ENCODE measurements at places on chromosomes 6 and 20.

GRCh38 chr6:157185986-157186385 lies 137.3 kb downstream of the TMEM242 start:
- H3K4me3 ChIP-seq, result no peak overlapping the region
- no peak overlapping the region for H3K27ac ChIP-seq
- no peak for DNase-seq
- H3K36me3 ChIP-seq, result peaks cover 95% of the 10 kb centered on the region
- H3K27me3 ChIP-seq, result no peaks in the 10 kb centered on the region

- DNase-seq, result no peak
- peaks cover 63% of the 10 kb centered on the region for H3K27me3 ChIP-seq
- no peak overlapping the region for H3K27ac ChIP-seq
- no peaks in the 10 kb centered on the region for H3K4me1 ChIP-seq
- H3K4me3 ChIP-seq, result no peak overlapping the region
- H3K36me3 ChIP-seq, result no peaks in the 10 kb centered on the region
These were observed 5.3 kb downstream of the KCNB1 start for GRCh38 chr20:49477200-49477599.

- H3K4me1 ChIP-seq, result peaks cover 12% of the 10 kb centered on the region
- no peaks in the 10 kb centered on the region for H3K27me3 ChIP-seq
- no peak for DNase-seq
- H3K27ac ChIP-seq, result no peak overlapping the region
- peaks cover 13% of the 10 kb centered on the region for H3K36me3 ChIP-seq
These were observed 65.5 kb downstream of the SYNJ2 start for GRCh38 chr6:158047127-158047518.

- no peaks in the 10 kb centered on the region for H3K36me3 ChIP-seq
- H3K4me1 ChIP-seq, result no peaks in the 10 kb centered on the region
- no peak overlapping the region for H3K4me3 ChIP-seq
- DNase-seq, result no peak
These were observed 60.0 kb downstream of the CD83 start for GRCh38 chr6:14177413-14178082.

DNA sequence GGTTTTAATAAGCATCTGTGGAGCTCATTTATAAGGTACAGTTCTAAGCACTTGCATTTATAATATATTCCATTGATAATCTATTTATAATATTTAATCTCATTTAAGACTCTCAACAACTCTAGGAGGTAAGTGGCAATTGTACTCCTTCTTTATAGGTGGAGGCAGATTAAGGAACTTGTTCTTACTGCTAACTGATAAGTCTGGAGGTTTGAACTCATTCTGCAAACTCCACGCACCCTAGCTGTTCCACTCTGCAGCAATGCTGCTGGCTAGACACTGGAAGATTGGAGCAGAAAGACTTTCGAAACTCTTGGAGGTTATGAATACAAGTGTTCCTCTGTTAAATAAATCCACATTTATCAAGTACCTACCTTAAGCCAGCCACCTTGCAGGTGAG lies 793 bp upstream of the HDAC2 start:
- no peaks in the 10 kb centered on the region for H3K27me3 ChIP-seq
- H3K4me3 ChIP-seq, result no peak overlapping the region
- H3K4me1 ChIP-seq, result peaks cover 9% of the 10 kb centered on the region
- peak overlapping the region; percentile 92 for H3K27ac ChIP-seq
- H3K36me3 ChIP-seq, result no peaks in the 10 kb centered on the region

GRCh38 chr6:15528870-15529269 lies 134.0 kb downstream of the DTNBP1 start:
- H3K27ac ChIP-seq, result no peak overlapping the region
- H3K4me3 ChIP-seq, result no peak overlapping the region

- DNase-seq, result peak; percentile 80
- H3K4me1 ChIP-seq, result peaks cover 46% of the 10 kb centered on the region
- peaks cover 39% of the 10 kb centered on the region for H3K36me3 ChIP-seq
- no peaks in the 10 kb centered on the region for H3K27me3 ChIP-seq
- peak overlapping the region; percentile 76 for H3K27ac ChIP-seq
These were observed 4.6 kb downstream of the SMIM29 start for GRCh38 chr6:34243901-34244884.

DNA sequence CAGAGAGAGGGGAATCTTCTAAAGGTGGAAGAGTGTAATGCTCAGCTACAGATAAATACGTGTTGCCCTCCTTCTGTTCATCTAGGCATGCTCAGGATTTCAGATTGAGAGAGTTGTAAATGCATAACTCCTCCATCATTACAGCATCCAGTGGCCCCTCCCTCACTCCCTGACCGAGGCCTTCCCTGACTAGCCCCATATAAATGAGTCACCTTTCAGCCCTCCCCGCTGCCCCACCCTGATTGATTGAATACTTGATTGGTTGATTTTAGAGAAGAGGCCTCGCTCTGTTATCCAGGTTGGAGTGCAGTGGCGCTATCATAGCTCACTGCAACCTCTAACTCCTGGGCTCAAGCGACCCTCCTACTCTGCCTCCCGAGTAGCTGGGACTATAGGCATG lies 193.7 kb downstream of the EYA2 start:
- no peak overlapping the region for H3K4me3 ChIP-seq
- no peak for DNase-seq
- H3K36me3 ChIP-seq, result no peaks in the 10 kb centered on the region
- H3K27ac ChIP-seq, result no peak overlapping the region

- H3K27ac ChIP-seq, result no peak overlapping the region
- H3K27me3 ChIP-seq, result no peaks in the 10 kb centered on the region
- H3K4me1 ChIP-seq, result peaks cover 41% of the 10 kb centered on the region
- no peaks in the 10 kb centered on the region for H3K36me3 ChIP-seq
- DNase-seq, result no peak
These were observed 29.7 kb downstream of the CHMP4B start for GRCh38 chr20:33840759-33841435.

DNA sequence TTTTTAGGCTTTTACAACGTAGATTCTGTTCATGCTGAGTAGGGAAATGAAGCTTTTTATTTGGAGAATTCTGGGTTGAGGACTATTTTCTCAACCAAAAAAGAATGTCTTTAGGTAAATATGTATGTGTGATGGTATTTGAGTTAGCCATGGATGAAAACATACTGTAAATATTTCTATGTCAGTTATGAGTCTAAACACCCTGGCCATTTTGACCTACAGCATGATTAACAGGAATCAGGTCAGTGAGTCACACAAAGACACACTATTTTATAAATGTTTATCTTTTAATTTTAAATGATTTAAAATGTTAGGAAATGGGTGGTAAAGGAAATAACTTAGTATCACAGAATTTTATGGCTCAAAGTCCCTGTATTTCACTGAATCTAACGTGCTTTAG lies 851.7 kb upstream of the MAP3K7 start:
- H3K4me3 ChIP-seq, result no peak overlapping the region
- no peak overlapping the region for H3K27ac ChIP-seq
- peaks cover 7% of the 10 kb centered on the region for H3K4me1 ChIP-seq
- no peak for DNase-seq
- no peaks in the 10 kb centered on the region for H3K36me3 ChIP-seq
- H3K27me3 ChIP-seq, result no peaks in the 10 kb centered on the region

DNA sequence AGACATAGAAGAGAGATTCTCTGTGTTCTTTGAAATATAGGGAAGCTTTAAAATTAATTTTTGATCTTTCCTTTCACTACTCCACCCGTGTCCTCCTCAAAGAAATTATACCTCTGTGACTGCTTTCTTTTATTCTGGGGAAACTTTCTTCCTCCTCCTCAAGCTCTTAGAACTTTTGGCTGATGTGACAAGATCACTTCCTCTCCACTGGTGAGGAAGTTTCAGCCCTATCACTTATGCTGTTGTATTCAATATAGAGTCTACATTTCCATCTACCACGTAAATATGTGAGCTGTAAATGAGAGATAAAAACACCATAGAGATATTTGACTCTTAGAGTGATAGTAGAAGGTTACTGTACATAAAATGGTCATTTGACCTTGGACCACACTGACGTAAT lies 141.9 kb upstream of the SASH1 start:
- H3K4me3 ChIP-seq, result no peak overlapping the region
- no peaks in the 10 kb centered on the region for H3K36me3 ChIP-seq
- no peak overlapping the region for H3K27ac ChIP-seq

- H3K36me3 ChIP-seq, result no peaks in the 10 kb centered on the region
- DNase-seq, result no peak
- H3K27me3 ChIP-seq, result no peaks in the 10 kb centered on the region
- H3K27ac ChIP-seq, result no peak overlapping the region
These were observed 5.9 kb downstream of the PTPRA start for GRCh38 chr20:2879146-2879545.

- no peak overlapping the region for H3K27ac ChIP-seq
- H3K27me3 ChIP-seq, result no peaks in the 10 kb centered on the region
- H3K4me3 ChIP-seq, result no peak overlapping the region
- H3K4me1 ChIP-seq, result no peaks in the 10 kb centered on the region
- DNase-seq, result no peak
These were observed 840.5 kb downstream of the HACE1 start for GRCh38 chr6:104019075-104019753.

GRCh38 chr6:140237251-140237650 lies 862.8 kb upstream of the CITED2 start:
- no peaks in the 10 kb centered on the region for H3K4me1 ChIP-seq
- H3K4me3 ChIP-seq, result no peak overlapping the region
- no peaks in the 10 kb centered on the region for H3K36me3 ChIP-seq
- H3K27ac ChIP-seq, result no peak overlapping the region
- DNase-seq, result no peak
- no peaks in the 10 kb centered on the region for H3K27me3 ChIP-seq

DNA sequence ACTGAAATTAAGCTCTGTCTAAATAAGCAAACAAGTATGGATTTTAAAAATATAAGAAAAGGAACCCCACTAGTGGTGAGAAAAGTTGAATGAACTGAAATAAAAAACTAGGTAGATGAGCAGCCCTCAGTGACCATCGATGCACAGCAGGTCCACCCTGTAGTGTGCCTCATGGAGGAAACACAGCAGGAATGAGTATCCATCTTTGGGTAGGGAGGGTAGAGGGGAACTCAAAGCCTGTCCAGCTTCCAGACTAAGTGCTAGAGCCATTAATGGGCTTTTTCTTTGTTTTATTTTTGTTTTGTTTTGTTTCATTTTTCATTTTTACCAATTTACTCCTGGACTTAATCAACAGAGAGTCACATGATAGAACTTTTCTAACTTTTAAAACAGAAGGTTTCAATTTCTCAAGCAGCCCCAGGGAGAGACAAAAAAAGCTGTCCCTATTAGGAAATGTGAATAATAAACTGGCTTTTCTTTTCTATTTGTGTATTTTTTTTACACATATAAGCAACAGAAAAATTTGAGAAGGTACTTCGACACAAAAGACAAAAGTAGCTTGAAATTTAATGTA lies 700.6 kb downstream of the HACE1 start:
- no peaks in the 10 kb centered on the region for H3K36me3 ChIP-seq
- H3K4me1 ChIP-seq, result no peaks in the 10 kb centered on the region
- no peak overlapping the region for H3K27ac ChIP-seq
- DNase-seq, result no peak
- no peak overlapping the region for H3K4me3 ChIP-seq
- no peaks in the 10 kb centered on the region for H3K27me3 ChIP-seq

DNA sequence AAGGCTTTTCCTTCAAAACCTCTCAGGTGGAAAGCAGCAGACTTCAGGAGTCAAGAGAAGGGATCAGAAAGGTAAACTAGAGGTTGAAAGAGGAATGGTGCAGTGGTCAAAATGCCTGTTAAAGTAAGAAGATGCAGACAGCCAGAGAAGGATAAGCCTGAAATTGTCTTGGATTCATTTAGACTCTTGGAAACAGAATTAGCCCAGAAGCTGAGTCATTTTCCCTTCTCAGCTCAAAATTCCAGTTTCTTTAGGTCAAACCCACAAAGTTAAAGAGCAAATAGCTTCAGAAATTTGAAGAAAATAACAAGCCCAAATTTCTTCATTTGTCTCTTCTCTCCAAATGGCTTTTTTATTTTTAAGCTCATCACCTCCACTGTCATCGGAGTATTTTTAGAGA lies 73.9 kb downstream of the DHX35 start:
- DNase-seq, result no peak
- peaks cover 78% of the 10 kb centered on the region for H3K36me3 ChIP-seq
- H3K4me1 ChIP-seq, result no peaks in the 10 kb centered on the region
- no peak overlapping the region for H3K4me3 ChIP-seq
- no peak overlapping the region for H3K27ac ChIP-seq

Data from common myeloid progenitor, CD34-positive (primary cell).